Stimulated activated CD4-positive, alpha-beta T cell treated with anti-CD3 and anti-CD28 coated beads, Interleukin-4, amount 100 ng/mL, for 4 hours (primary cell): ENCODE measurements at places on chromosomes 13 and 19.

- no peak for DNase-seq
Observed at GRCh38 chr19:6076291-6076665, 34.0 kb downstream of the RFX2 start.

DNA sequence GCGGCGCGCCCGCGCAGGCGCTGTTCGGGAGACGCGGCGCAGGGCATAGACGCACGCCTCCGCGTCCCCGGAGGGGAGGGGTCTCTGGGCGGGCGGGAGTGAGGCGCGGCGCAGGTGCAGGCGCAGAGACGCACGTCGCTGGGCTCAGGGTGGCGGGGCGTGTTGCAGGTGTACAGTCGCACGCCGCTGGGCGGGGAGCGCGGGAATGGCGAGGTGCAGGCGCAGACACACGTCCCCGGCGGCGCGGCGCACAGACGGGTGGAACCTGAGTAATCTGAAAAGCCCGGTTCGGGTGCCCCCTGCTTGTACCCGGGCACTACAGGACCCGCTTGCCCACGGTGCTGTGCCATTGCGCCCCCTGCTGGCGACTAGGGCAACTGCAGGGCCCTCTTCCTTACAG, 44.7 kb downstream of the PLPP2 start:
- DNase-seq, result no peak

DNA sequence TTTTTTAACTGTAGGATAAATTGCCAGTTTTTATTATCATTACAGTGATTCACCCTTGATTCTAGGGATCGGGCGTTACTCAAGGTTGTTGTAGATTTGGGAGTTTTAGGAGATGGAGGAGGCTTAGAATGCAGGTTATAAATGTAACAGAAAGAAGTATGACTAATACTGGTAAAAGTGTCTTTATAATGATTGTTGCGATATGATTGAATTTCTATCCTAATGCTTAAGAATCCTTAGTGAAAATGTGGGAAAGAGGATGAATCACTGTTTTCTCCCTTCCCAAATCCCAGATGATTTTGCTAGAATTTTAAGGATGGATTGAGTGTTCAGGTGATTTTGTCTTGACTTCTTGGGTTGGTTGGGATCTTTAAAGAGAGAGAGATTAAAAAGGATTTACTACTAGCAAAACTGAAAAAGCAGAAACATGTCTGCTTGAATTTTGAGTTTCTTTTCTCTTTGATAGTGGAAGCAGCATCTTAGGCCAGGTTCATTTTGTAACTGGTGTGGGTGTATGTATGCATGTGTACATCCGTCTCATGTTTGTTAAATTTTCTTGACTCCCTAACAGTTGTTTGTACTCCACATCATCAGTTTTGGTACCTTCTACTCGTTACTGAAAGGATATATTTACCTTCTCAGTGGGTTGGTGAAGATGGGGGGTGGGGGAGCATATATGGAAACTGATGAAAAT, 25.9 kb downstream of the ARHGAP35 start:
- no peak for DNase-seq

DNA sequence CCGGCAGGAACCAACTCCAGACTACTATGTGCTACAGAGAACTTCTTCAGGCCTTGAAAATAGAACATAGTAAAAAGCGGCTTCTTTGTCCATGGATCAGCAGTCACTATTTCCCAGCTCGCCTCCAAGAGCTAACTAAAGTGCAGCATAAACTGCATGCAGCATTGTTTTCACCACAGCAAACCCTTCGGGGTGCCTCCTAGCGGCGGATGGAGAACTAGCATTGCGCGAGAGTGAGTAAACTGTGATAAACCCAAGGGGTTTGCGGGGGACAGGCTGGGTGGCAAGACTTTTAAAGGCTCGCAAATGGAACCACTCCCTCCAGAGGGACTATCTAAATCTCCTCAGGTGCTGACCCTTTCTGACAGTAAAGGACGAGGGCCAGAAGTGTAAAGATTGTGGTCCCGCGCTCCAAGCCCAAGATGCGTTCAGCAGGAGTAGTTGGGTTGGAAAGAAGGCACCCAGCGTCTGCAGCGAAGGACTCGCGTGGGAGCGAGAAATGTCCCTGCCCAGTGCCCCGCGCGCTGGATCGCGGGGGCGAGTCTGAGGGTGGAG, 21.5 kb upstream of the SGCG start:
- DNase-seq, result no peak

GRCh38 chr19:52935434-52935833, 12.2 kb upstream of the ZNF888 start:
- DNase-seq, result no peak
